ENCODE measurements at places on chromosomes 6 and 20.

DNA sequence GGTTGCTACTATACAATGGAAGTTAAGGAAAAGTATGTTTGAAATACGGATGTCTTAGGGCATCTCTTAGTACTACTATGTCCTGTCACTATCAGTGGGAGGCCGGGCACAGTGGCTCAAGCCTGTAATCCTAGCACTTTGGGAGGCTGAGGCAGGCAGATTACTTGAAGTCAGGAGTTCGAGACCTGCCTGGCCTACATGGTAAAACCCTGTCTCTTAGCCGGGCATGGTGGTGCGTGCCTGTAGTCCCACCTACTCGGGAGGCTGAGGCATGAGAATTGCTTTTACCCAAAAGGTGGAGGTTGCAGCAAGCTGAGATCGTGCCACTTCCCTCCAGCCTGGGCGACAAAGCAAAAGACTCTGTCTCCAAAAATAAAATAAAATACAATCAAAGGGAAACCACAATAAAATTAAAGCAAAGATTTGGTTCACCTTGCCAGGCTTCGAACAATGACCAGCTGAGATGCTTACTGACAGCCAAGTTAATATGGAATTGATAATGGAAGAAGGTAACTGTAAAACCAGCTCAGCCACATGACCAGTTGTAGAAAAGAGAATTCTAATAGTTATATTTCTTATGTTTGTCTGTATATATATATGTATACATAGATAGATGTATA, 6.5 kb downstream of the CD24 start:
- DNase-seq: no peak

DNA sequence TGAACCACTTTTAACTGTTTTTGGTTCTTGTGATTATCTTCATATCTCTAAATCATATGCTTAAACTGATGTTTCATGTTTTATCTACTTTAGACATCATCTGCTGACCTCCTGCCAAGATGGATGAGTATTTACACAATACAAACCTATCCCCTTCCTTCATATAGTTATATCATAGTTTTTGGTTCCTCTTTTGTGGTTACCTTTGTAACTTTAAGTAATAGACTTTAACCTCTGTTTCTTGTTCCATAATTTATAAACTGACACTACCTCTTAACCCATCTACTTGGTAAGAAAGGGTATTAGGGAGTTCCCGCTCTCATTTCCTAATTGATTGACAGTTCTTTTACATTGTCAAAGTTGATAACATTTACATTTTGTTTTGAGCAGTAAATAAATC, 11.9 kb downstream of the PCMT1 start:
- no peak for DNase-seq

- DNase-seq: no peak
Observed at GRCh38 chr20:41344938-41345728, 4.5 kb downstream of the LPIN3 start.

- no peak for DNase-seq
Observed at GRCh38 chr6:35919827-35920751, 809 bp downstream of the SRPK1 start.

- DNase-seq: no peak
Observed at GRCh38 chr6:163285691-163286090, 128.8 kb upstream of the QKI start.

DNA sequence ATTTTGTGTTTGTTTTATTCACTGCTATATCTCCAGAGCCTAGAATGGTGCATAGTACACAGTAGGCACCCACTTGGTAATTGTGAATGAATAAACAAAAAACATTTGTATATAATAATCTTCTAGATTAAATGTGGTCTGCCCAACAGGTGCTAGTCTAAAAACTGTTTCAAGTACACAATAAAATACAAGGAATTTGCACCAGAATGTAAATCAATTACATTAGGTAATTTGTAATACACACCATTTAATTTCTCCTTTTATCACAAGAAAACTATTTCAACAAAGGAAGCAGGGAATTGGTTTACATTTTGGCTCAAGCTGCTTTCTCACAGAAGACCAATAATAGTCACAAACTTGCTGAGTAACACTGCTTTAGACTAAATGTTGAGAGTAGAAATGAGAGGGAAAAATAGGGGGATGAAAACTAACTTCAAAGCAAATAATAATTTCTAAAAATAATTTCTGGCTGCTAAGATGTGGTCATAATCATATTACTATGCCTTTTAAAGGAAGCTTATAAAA, 22.1 kb downstream of the RUNX2 start:
- no peak for DNase-seq

DNA sequence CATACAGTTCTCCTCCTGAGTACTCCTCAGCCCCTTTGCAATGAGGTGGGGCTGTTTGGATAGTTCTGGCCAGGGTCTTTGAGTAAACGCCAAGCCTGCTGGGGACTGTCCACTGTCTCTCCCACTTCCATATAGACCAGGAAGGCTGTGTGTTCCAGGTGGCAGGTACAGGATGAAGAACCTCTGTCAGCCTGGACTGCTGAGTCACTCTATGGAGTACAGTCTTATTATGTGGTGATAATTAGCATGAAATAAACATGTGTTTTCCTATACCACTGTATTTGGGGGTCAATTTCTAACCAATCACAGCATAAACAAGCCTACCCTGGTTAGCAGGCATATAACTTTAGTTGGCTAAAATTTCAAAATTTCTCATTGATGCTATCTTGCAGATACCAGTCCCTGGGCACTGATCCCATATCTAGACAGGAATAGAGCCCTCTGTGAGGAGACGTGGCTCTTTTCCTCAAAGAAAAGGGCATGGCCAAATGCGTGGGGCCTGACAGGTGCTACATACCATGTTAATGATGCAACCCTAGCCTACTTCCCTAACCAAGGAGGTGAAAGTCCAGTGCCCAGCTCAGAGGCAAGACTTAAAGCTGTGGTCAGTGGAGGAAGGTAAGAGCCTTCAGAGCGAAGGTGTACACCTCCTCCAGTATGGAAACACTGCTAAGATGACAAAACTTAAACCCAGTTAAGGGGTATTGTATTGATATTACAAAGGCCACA, 4.5 kb upstream of the ALDH8A1 start:
- DNase-seq: no peak

DNA sequence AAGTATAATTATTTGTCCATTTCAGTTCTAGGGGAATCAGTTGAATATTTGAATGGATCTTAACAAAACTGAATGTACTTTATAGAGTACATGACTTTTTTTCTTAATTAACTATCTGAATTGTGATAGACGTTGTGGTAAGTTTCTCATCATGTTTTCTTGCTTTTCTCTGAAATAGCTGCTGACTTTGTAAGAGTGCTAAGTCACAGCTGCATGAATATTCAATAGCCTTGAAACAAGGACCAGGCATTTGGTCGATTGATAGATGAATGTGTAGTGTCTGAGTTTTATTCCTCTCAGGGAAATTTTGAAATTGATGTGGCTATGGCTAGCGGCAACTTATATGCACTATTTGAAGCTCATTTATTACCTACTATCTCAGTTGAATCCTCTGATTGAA, 56.0 kb downstream of the ADGRB3 start:
- no peak for DNase-seq

GRCh38 chr6:138537106-138537505, 37.8 kb upstream of the NHSL1 start:
- DNase-seq: no peak

DNA sequence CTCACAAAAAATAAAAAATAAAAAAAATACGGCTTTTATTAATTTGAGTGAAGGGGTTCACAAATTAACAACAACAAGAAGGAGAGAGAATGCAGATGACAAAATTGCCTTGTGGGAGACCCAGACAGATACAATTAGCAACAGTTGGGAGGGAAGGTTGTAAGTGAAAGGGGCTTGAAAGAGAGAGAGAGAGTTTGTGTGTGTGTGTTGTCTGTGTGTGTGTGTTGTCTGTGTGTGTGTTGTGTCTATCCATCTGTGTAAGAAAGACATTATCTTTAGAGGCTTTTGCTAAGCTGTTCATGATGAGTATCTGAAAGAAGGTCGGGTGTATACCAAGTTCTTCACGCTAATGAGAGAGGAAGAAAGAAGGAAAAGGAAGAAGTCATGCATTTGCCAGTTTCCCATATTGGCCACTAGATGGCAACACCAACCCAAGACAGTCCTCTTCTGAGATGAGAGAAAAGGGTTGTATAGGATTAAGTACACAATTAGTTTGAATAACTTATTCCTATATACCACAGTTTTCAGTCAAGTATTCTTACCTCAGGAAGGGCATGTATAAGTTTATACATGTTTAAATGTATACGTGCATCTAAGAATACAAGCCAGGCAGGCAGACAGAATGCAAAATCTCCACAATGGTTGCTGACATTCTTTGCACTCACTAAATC, 63.7 kb upstream of the CD2AP start:
- DNase-seq: no peak

DNA sequence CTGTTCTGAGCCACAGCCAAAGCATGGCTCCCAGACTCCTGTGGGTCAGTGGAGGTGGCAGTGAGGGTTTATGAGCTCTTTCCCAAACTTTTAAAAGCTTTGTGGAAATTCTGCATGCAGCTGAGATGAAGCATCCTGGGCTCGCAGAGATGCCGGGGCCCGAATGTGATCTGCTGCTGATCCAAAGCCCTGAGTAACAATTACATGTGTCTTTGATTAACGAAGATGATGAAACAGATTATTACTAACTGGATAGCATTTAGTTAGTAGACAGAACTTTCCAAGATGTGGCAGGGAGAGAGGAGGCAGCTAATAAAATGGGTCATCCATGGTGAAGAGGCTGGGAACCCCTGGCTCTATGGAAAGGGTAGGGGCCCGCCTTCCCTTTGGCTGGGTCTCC, 43.9 kb upstream of the MDFI start:
- DNase-seq: no peak

DNA sequence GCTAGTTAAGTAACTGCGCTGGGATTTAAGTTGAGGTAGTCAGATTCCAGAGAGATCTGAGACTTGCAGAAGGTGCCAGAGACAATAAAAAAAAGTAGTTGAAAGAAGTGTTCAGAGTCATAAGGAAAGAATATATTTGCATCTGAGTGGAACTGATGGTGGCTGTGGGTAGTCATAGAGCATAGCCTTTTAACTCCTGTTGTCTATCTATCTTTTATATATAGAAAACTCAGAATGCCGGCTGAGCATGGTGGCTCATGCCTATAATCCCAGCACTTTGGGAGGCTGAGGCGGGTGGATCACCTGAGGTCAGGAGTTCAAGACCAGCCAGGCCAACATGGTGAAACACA, 62.0 kb downstream of the CARMIL1 start:
- DNase-seq: no peak

GRCh38 chr20:50372770-50373088, 137.5 kb upstream of the PTPN1 start:
- DNase-seq: no peak

DNA sequence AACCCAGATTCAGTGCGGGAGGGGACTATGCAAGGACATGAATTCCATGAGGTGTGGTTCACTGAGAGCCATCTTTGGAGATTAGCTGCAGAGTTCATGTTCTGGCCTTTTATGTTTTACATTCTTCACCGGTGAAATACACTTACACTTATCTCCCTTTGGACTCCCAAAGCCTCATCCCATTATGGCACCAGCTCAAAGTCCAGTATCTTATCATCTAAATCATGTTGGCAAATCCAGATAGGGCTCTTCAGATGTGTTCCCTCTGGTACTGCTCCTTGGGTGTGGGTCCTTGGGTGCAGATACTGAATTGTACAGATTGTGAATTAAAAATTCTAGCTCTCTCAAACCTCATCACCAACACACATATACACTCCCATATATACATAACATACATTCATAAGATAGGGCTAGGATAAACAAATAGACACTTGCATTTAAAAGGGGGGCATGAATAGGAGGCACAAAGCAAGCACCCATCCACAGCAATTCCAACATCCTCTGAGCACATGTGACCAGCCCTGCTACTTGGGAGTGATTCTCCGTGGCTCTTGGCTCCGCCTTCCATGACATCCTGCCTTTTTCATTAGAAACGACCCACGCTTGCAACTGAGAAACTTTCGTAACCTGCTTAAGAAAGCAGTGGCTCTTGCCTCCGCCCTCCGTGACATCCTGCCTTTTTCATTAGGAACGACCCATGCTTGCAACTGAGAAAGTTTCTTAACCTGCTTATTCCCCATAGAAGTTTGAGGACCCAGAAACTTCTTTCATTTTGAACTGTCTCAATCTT, 53.6 kb upstream of the LRRC1 start:
- no peak for DNase-seq

DNA sequence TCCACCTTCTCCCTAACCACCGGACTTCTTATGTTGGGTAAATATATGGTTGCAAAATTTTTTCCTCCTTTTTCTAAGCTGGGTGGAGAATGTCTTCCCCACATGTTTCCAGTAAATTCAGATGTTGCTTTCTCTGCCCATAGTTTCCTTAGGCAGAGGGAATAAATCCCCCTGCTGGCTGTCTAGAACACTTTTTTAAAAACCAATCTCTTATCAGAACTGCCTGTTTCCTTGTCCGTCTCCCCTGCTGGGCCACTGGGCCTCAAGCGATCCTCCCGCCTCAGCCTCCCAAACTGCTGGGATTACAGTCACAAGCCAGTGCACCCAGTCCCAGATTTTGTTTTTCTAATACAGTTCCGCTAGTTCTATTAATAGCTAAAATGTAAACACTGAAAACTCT, 9.9 kb upstream of the WFDC2 start:
- DNase-seq: no peak

- no peak for DNase-seq
Observed at GRCh38 chr6:33909737-33910136, 105.9 kb upstream of the MLN start.

GRCh38 chr6:15574486-15574885, 88.3 kb downstream of the DTNBP1 start:
- no peak for DNase-seq

DNA sequence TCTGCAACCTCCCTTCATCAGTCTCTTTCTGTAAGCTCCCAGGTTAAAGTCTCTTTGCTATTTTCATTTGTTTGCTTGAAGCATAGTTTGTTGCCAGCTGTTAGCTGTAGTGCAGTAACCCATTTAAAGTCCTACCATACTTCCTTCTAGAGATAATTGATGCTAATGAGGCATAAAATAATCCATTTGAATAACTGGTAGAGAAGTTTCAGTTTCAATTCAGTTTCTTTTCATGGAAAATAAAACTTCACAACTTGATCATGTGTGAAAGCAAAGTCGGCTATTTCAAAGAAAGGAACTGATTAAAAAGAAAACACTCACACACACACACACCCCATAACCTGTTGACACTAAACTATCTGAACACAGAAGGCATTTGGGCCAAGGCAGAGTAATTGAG, 68.5 kb upstream of the TENT5A start:
- DNase-seq: no peak

GRCh38 chr20:54587408-54587807, 112.0 kb downstream of the DOK5 start:
- DNase-seq: no peak

GRCh38 chr20:6277661-6278240, 154.9 kb upstream of the FERMT1 start:
- DNase-seq: no peak

DNA sequence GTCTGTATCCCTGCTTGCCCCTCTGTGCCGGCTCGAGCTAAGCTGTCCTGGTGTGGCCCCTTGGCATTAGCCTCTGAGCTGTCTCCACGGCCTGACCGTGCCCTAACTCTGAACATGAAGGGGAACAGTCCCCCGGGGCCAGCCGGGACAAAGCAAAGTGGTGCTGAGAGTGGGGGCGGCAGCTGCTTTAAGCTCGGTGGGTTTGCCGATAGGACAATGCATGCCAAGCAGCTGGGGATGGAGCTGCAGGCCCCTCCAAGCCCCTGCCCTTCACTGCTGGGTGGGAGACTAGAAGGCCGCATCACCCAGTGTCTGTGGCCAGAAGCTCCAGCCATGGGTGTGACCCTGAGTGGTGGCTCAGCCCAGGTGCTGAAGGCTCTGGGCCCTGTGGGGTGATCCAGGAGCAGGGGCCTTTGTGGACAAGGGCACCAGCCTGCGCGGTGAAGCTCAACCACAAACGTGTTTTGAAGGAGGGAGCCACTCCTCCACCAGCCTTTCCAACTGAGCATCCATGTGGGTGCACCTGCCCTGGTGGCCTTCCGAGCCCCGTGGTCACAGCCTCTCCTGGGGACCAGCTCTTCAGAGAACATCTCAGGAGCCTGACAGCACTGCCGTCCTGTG, 242.5 kb downstream of the ERMARD start:
- no peak for DNase-seq

Measured in NCI-H1048 (cell line).